ENCODE measurements at places on chromosomes 13 and 19. TPM values are rescaled to one million over a fixed set of nuclear protein-coding genes. Genes with fewer than 3 reads are reported as not detected.

DNA sequence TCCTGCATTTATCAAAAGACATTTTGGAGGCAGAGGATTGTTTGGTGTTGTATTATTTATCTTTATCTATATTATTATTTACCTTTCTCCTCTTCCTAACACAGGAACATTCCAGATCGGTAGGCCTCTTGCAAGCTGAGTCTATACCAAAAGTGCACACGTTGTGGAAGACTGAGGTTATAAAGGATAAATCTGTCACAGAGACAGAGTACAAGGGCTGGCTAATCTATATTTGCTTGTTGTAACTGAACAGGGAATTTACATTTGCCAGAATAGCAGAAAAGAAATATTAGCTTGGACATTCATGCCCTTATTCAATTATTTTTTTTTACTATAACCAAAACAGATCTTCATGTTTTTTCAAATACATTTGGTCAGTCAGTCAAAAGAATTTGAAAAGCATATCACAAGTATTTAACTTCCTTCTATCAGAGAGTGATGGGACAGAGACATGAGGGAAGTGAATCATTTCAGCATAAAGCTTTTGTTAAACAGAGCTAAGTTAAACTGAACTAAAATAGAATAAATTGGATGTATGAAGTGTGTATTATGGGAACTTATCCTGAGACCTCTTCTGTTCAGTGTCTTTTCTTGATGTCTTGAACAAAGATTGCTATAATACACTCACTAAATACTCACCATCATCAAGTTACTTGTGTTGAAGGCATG is 352.5 kb downstream of the DNAJC15 start:
- no peak for DNase-seq

- no peak for DNase-seq
These were observed 274.7 kb downstream of the SUCLA2 start for GRCh38 chr13:47726394-47726793.

DNA sequence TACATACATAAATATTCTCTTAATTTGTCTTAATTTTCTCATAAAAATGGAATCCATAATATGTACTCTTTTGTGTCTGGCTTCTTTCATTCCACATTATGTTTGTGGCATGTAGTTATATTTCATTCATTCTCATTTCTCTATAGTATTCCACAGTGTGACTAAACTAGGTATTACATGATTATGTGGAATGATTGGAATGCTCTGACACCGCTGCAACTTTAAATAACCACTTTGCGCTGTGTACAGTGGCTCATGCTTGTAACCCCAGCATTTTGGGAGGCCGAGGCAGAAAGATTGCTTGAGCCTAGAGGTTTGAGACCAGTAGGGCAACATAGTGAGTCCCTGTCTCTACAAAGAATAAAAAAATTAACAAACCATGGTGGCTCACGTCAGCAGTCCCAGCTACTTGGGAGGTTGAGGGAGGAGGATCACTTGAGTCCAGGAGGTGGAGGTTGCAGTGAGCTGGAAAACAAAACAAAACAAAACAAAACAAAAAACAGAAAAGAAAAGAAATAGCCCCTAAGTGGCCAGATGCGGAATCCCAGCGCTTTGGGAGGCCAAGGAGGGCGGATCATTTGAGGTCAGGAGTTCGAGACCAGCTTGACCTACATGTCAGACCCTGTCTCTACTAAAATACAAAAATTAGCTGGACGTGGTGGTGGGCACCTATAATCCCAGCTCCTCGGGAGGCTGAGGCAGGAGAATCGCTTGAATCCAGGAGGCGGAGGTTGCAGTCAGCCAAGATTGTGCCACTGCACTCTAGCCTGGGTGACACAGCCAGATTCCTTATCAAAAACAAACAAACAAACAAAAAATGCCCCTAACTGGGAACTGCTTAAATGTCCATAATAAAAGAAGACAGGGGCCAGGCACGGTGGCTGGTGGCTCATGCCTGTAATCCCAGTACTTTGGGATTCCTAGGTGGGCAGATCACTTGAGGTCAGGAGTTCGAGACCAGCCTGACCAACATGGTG is 8.0 kb upstream of the SAE1 start:
- DNase-seq = no peak

Gene ACER1
- total RNA-seq = not detected

DNA sequence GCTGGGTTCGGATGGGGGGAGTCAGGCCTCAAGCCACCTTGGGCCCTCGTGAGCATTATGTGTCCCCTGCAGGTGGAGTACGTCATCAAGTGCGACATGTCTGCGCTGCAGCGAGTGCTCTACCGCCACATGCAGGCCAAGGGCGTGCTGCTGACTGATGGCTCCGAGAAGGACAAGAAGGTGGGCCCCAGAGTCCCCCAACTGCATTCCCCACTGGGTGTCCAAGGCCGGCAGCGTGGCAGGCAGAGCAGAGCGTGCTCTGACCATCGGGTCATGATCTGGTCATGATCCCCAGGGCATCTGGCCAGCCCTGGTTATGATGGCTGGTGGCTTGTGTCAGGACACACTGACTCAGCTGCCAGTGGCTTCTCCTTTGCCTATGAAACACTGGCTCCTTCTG is 63.4 kb downstream of the SMARCA4 start:
- no peak for DNase-seq

DNA sequence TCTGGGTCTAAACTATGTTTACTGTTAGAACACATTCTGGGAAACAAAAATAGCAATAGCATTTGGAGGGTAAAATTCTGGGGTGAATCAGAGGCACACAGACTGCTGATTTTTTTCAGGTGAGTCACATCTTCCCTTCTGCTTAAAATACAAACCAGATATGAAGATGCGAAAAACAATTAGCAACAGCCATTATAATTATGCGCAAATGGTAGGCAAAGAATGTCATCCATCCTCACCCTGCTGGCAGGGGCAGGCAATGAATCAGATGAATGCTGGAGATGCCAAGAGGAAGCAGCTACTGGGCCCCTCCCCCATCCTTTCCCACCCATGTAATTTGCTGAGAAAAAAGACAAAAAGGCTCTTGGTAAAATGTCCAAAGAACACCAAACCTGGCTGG is 282.9 kb downstream of the KLF5 start:
- no peak for DNase-seq

DNA sequence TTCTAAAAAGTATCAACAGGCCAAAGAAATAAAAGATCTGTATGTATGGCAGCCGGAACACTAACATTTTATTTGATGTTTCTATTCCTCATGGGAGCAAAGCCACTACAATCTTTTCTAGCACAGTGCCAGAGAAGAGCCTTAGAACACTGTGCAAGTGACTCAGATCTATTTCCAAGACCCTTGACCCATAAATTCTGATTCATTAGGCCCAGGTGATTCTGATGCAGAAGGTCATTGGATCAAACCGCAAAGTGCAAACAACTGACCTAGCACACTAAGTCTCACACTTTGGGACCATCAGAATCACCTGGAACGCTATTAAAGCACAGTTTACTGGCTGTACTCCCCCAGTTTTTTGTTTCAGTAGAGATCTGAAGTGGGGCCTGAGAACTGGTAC is 87.6 kb downstream of the MYCBP2 start:
- no peak for DNase-seq

- DNase-seq = no peak
These were observed 33.7 kb upstream of the ZSCAN5A start for GRCh38 chr19:56348289-56348877.

- no peak for DNase-seq
These were observed 82.4 kb downstream of the PIBF1 start for GRCh38 chr13:72864142-72865011.

DNA sequence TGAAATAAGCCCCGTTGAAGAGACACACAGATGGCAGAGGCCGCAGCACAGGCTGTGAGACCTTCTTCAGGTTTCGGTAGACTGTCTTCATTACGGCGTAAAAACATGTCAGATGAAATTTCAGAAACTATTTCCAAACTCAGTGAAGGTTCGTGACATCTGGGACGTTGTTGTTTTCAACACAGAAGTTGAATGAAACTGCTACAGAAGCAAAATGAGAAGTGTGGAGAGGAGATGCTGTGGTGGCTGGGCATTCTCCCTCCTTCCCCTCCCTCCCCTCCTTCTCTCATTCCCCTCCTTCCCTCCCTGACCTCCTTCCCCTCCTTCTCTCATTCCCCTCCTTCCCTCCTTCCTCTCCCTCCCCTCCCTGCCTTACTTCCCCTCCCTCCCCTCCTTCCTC is 113.6 kb downstream of the ATP11A start:
- DNase-seq = no peak
